ENCODE measurements at places on chromosomes 13 and 19.

DNA sequence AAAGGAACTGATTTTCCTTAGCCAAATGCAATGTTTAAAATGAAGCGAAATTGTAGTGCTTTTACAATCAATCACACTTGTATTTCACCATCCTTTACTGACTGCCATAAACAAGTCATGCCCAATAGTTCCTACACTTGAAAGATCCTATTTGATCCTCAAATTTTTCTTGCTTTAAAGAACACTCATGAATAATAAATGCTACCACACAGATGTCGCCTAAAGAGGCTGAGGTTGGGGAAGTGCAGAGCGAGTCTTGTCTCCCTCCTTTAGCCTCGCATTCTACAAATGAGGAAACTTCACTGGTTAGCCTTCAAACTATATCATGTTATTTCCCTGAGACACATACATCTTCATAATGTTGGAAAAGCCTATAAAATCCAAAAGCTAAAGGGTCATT is 18.7 kb upstream of the AMER2 start:
- no peak for DNase-seq

- DNase-seq: no peak
Observed at GRCh38 chr19:51227326-51227725, 2.4 kb downstream of the CD33 start.

- no peak for DNase-seq
Observed at GRCh38 chr13:32059511-32059984, 28.0 kb downstream of the FRY start.

DNA sequence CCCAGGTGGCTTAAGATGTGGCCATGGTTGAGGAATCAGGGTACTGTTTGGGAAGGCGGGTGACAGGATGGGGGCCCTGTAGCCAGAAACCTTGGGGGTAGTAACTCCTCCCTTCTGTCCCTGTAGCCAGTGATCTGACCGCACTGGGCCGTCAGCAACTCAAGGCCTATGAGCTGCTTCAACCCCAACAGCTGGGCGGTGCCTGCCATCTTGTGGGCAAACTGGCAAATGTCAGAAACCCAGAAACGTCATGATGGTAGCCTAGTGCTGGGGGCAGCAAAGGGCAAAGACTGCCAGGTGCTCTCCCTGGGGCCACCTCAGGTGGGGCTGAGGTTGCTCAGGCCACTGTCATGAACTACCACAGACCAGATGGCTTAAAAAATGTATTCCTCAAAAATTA is 3.5 kb downstream of the COPE start:
- peak; percentile 75 for DNase-seq

DNA sequence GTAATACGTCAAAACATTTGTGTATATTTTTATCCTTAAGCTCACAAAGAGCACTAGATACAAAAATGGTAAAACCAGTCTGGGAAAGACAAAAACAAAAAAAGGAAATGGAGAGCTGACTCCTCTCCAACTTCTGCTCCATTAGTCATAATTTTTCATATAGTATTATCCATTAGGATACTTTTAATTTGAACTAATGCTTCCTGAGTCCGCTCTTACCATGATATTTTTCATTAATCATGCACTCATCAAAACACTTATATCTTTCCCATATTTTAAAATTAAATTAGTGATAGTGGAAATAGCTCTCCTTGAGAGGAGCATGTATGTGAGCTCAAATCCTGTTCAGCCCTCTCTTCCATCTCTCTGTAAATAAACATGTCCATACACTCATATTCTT is 1093.0 kb upstream of the MIR17HG start:
- DNase-seq: no peak

DNA sequence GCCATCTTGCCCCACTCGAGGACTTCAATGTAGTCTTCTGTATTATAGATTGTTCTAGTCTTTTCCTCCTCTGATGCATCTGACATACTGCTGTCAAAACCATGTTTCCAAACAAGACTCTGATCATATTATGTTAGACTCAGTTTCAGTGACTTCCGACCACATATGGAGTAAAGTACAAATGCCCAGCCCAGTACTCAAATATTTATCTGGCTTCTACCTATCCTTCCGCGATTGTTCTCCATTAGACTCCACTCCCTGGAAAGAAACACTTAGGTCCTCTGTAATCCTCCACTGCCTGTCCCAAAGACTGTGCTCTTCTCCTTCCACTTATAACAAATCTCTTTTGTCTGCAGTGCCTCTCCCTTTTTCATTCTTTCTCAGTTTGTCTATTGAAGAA is 439.5 kb downstream of the EFNB2 start:
- no peak for DNase-seq

DNA sequence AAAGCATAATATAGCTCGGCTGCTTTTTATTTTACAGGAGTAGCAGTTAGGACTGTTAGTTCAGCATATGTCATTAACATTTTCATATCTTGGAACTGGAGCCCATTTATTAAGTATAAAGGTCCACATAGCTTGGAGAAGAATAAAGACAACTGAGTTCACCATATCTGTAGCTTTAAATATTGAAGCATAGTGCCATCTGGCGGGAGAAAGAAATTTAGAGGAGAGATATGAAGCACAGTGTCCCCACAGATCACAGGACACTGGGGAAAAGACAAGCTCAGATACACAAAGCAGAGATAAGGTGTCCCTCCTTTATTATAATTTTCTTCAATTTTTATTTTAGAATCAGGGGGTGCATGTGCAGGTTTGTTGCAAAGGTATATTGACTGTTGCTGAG is 104.7 kb upstream of the FREM2 start:
- peak; percentile 59 for DNase-seq

DNA sequence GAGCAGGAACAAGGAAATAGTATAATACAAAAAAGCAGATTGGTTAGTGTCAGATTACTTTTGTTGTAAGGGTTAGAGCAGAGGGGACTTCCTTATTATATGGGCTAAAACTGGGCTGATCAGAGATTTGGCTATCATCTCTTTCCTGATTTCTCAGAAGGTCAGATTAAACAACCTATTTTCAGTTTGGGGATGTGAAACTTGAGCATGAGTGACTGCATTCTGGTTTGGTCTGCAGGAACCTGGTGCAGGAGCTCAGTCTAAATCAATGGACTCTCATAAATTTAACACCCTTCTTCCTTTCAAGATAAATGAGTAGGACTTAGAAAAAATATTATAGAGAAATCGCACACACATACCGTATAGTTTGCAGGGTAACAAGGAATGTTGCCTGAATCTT is 12.9 kb upstream of the RFXAP start:
- no peak for DNase-seq

GRCh38 chr19:43983544-43983911 is 460 bp upstream of the ZNF155 start:
- no peak for DNase-seq

DNA sequence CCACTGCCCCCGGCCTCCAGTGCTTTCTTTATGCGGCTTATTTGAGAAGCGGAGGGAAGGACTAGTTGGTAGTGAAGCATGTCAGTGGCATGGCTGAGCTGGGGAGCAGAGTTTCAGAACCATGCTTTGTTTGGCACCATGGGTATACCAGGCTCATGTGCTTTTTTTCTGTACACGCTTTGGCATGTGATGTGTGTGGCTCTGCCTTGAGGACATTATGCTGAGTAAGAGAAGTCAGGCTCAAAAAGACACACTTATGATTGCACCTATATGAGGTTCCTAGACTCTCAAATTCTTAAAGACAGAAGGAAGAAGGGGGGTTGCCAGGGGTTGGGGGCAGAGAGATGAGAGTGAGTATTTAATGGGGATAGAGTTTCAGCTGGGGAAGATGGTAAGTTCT is 21.3 kb downstream of the GATAD2A start:
- no peak for DNase-seq

DNA sequence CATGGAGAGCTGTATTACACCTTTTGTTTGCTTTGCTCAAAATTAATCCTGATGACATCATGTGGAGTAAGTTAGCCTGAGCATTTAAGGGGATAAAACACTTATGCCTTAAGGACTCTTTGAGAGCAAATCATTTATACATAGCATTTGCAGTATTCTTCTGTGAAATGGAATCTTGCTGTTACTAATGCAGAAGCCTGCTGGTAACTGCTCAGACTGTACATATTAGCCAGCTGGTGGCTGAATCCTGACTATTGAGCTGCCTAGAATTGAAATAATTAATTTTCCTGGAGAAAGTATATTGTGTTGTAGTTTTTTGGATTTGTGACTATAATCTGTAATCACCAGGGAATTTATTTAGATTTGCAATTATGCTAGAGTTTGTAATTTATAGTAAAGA is 363.2 kb downstream of the GPC6 start:
- no peak for DNase-seq

DNA sequence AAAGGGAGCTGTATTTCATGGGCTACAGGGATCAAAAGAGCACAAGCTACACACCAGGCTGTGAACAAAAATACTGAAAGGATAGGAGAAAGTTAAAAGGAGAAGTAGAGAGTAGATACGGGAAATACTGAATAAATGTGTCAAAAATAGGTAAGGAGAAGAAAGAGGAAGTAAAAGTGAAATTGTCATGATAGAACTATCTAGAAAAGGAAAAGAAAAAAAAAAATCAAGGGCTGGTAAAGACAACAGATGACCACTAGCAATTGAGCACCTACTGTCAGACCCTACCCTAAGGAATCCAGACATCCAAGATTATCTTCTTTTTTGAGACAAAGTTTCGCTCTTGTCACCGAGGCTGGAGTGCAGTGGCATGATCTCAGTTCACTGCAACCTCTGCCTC is 4.8 kb downstream of the RUBCNL start:
- no peak for DNase-seq

- DNase-seq: peak; percentile 59
Observed at GRCh38 chr13:98509271-98510155, 67.4 kb downstream of the STK24 start.

- no peak for DNase-seq
Observed at GRCh38 chr19:41530761-41531301, 45.1 kb upstream of the CEACAM21 start.

DNA sequence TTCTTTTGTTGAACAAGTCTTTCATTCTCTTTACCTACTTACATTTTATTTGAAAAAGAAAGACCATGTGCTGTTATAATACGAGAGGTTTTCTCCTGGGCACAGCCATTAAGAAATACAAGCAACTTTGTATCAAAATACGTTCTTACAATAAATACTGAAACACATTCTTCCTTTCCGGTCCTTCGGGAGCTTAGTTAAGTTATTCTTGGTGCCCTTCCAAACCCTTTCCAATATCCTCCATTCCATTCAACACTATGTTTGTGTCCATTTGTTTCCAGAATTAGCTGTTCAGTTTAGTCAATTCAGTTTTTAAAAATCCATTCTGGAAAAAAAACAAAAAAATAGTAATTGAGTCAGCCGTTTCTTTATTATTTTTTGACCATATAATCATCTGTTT is 746.8 kb upstream of the SLC10A2 start:
- no peak for DNase-seq

DNA sequence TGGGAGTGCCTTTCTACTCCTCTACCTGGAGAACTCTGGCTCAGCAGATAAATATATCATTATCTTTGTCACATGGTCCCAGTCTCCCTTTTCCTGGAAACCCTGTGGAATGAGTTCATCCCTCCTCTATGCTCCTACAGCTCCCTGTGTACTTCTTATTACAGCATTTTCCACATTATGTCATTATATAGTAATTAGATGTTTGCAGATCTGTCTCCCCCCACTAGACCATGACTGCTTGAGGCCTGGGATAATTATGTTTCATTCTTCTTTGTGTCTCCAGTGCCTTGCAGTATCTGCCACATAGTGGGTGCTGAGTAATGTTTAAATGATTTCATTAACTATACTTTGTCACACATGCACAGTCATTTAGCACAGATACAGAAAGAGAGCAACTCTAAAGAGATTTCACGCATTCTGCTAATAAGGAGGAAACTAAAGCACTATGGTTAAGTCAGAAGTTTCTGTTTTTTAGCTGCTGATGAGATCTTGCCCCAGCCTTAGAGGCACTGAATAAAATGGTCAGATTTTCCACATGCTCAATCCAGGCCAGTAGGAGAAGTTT is 66.1 kb upstream of the DIAPH3 start:
- DNase-seq: no peak

DNA sequence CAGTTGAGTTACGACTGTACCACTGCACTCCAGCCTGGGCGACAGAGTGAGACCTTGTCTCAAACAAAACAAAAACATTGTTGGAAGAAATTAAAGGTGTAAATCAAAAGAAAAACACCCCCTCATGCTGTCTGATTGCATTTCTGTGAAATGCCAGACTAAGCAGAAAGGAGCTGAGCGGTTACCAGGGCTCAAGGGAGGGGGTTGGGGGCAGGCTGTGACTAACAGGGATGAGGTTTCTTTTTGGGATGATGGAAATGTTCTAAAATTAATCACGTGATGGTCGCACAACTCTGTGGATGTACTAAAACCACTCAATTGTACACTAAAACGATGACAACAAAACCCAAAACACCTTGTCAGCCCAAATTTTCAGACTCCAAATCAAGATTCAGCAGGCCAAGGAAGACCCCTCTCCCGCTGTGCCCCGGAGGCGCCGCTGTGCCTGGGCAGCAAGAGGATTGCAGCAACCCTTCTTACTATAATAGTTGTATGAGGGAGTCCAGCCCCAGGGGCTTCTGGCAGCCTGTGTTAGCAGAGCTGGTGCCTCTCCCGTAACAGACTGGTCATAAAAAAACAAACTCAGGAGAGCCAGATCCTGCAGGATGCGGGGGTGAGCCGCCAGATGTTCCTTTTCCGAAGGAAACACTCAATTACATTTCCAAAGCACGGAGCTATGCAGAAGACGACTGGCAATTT is 20.9 kb downstream of the CAPS start:
- DNase-seq: no peak

GRCh38 chr13:32159137-32159869 is 127.7 kb downstream of the FRY start:
- no peak for DNase-seq

GRCh38 chr19:39833160-39833463 is 850 bp downstream of the DYRK1B start:
- no peak for DNase-seq

DNA sequence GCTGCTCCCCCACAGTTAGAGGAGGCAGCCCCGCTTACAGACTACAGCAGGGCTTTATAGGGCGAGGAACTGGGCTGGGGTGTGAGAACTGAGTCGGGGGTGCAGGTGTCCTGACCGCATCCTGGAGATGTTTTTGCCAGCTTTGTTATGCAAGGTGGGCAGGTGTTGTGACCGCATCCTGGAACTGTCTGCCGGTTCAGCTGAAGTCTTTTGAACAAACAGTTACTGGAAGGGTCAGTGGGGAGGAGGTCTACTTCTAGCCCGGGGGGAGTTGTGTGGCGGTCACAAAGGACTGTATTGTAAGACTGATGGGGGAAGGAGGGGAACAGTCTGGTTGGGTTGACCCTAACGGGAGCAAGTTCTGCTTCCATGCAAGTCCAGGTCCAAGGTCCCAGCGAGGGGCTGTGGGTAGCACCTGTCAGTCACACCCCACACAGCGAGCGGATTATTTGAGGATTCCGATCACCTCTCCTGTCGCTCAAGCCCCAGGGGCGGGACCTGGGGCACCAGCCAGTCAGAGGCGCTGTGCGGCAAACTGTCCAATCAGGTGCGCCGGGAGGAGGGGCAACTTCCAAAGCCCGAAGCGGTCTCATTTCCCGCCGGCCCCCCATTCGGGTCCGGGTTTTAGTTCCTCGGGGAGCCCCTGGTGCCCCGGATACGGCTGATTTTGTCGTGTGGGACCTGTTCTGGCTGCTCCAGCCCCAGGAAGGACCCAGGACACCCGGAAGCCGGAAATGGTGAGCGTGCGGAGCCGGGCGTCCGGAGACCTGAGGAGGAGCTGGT is at the start of gene ZNF101:
Gene ZNF101 (plus strand): TSS at position 610 of the 783 bp plus-strand sequence. CDS start 125 bp downstream, at position 735.
- peak; percentile 97 for DNase-seq

GRCh38 chr19:38561053-38561606 is 56.6 kb downstream of the MAP4K1 start:
- no peak for DNase-seq

GRCh38 chr13:111123221-111123620 is 8.1 kb downstream of the ARHGEF7 start:
- DNase-seq: no peak
